ENCODE measurements at places on chromosomes 5 and 9. TPM values are rescaled to one million over a fixed set of nuclear protein-coding genes. Genes with fewer than 3 reads are reported as not detected.

- no peak for DNase-seq
Observed at GRCh38 chr9:10678010-10678409, 65.2 kb upstream of the PTPRD start.

- DNase-seq: no peak
Observed at GRCh38 chr9:109176386-109176785, 9.3 kb upstream of the FRRS1L start.

The PCDHGA11 gene
- total RNA-seq: 0.94 TPM

GRCh38 chr9:123337971-123338370 is 18.0 kb upstream of the CRB2 start:
- DNase-seq: no peak

DNA sequence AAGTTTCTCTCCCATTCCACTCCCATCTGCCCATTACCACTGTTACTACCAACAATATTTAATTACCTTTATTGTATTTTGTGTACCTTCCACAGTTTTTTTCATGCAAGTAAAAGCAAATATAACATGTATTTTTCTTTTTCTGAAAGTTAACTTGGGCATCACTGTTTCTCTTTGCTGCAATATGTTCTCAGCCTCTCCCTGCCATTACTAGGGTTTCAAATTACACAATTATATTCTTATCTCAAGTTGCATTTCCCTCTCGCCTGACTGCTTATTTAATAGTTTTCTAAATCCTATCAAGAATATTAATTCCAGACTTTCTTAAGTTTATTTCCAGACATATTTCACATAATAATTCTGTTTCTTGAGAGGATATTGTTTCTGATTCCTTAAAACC is 46.9 kb upstream of the GAS1 start:
- no peak for DNase-seq

The PCDHGB4 gene
- total RNA-seq: 1.5 TPM

The SLIT3 gene
- 3.2 TPM for total RNA-seq

DNA sequence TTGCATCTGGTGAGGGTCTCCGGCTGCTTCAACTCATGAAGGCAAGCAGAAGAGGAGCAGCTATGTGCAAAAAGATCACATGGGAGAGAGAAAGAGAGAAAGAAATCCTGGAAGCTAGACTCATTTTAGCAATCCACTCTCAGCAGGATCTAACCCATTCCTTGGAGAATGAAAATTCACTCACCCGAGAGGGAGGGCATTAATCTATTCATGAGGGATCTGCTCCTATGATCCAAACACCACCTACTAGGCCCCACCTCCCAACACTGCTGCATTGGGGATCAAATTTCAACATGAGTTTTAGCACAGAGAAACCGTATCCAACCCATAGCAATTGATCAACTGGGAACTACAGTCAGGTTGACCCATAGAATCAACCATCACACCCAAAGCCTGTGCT is 98.1 kb upstream of the SV2C start:
- DNase-seq: no peak

- no peak for DNase-seq
Observed at GRCh38 chr9:107213561-107214028, 69.5 kb upstream of the RAD23B start.

The CDC25C gene
- not detected for total RNA-seq

DNA sequence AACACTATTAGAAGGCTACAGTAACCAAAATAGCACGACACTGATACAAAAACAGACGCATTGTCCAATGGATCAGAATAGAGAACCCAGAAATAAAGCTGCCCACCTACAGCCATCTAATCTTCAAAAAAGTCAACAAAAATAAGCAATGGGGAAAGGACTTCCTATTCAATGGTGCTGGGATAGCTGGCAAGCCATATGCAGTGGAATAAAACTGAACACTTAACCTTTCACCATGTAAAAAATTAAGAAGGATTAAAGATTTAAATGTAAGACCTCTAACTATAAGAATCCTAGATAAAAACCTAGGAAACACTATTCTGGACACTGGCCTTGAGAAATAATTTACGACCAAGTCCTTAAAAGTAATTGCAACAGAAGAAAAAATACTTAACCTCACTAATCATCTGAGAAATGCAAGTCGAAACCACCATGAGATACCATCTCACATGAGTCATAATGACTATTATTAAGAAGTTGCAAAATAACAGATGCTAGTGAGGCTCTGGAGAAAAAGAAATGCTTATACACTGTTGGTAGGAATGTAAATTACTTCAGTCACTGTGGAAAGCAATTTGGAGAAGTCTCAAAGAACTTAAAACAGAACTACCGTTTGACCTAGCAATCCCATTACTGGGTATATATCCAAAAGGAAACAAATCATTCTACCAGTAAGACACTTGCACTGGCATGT is 203.3 kb upstream of the CDH9 start:
- no peak for DNase-seq

The TAF11L10 gene
- total RNA-seq: not detected

The DAB2IP gene
- 33.4 TPM for total RNA-seq

- no peak for DNase-seq
Observed at GRCh38 chr5:82151204-82151603, 127.0 kb downstream of the RPS23 start.

DNA sequence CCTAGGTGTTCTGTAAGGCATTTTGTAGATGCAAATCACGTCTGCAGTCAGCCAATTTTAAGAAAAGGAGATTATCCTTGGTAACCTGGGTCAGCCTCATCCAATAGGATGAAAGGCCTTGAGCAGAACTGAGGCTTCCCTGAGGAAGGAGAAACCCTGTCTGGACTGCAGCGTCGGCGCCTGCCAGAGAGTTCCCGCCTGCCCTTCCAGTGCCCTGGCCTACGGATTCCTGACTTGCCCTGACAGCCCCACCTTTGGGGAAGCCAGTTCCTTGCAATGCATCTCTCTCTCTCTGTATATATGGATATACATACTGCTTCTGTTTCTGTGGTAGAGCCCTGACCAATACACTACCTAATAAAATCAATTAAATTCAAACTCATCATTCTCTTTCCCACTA is 66.2 kb upstream of the RUFY1 start:
- no peak for DNase-seq

GRCh38 chr9:134553061-134553891 is 88.3 kb upstream of the COL5A1 start:
- no peak for DNase-seq

The INSL4 gene
- total RNA-seq: not detected

The RPL35 gene
- 1,307 TPM for total RNA-seq

The STOML2 gene
- total RNA-seq: 98.6 TPM

- no peak for DNase-seq
Observed at GRCh38 chr5:167923396-167923795, 368.0 kb upstream of the WWC1 start.

DNA sequence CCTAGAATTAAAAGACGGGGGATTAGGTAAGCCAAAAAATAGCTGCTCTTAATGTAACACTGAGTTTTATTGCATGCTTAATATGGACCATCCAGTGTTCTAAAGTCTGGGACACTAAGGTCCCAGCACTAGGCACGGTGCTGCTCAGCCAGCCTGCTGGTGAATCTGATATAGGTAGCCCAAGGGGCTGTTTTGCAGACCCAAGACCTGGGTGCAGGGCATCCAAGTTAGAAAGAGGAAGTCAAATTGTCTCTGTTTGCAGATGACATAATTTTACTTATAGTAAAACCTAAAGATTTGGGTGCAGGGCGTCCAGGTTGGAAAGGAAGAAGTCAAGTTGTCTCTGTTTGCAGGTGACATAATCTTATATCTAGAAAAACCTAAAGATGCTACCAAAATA is 17.8 kb downstream of the IFNA5 start:
- DNase-seq: no peak

The CCIN gene
- not detected for total RNA-seq

The TNFSF15 gene
- total RNA-seq: 0.13 TPM

The SPINK7 gene
- total RNA-seq: not detected

The IFNK gene
- total RNA-seq: not detected

DNA sequence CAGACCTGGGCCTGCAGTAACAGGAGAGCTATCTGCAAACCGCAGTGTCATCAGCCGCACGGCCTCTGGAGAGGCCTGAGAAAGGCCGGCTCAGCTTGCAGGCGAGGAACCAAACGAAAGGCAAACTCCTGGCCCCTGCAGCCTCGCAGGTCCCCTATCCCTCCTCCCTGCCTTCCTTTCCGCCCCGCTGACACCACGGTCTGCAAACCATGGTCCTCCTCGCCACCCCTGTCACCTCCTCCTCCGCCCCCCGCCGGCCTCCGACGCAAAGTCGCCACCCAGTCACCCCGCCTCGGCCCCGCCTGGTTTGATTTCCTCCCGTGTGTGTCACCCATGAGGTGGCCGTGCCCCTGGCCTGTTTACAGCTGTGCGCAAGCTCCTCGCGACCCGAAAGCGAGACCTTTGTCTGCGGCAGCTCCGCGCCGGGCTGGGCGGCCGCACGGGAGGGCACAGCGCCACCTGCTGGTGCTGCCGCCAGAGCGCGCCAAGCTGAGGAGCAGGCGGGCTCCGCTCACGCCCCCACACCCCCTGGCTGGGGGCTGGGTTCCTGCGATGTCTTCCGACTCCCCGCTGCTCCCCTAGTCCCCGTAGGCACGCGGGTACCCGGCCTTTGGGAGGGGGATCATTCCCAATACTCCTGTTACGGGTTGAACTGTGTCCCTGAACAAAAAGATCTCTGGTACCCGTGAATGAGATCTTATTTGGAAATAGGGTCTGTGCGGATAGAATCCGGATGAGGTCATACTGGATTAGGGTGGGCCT is 19.4 kb downstream of the GBGT1 start:
- DNase-seq: peak; percentile 76

DNA sequence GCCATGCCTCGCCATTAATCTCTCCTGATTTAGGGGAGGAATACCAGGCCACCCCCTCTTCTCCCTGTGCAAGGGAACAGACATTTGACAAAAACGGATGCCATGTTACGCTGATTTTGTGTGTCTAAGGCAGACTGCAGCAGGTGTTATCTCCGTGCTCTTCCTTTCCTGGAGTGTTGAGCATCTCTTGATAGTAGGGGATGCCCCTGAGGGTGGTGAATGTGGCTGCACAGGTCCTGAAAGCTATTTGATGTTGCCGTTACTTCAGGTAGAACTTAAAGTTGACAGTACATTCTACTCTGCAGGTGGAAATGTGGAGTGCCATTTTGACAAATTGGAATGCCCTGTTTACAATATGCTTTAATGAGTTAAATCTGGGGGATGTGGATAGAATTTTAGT is 21.5 kb downstream of the TENT4A start:
- no peak for DNase-seq

DNA sequence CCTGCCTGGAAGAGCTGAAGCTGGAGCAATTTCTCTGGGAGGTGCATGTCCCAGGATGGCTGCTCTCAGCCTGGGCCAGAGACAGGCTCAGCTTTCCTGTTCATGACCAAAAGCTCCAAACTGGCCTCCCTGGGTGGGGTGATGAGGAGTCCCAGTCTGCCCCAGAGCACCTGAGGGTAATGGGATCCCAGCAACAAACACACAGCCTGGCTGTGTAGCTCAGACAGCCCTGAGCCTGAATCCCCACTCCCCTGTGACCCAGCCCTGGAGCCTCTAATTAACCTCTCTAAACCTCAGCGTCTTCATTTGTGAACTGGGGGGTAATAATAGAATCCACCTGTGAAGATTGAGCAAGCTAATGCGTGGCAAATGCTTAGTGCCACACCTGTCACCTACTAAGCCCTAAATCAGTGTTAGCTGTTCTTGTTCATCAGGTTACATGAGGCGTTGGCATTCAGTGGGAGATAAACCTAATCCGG is 67.5 kb downstream of the HSPA4 start:
- DNase-seq: no peak

- DNase-seq: no peak
Observed at GRCh38 chr5:148372893-148373292, 10.9 kb upstream of the FBXO38 start.

The UGT3A1 gene
- 0.85 TPM for total RNA-seq

- DNase-seq: no peak
Observed at GRCh38 chr5:56566374-56567249, 248.7 kb upstream of the MAP3K1 start.

DNA sequence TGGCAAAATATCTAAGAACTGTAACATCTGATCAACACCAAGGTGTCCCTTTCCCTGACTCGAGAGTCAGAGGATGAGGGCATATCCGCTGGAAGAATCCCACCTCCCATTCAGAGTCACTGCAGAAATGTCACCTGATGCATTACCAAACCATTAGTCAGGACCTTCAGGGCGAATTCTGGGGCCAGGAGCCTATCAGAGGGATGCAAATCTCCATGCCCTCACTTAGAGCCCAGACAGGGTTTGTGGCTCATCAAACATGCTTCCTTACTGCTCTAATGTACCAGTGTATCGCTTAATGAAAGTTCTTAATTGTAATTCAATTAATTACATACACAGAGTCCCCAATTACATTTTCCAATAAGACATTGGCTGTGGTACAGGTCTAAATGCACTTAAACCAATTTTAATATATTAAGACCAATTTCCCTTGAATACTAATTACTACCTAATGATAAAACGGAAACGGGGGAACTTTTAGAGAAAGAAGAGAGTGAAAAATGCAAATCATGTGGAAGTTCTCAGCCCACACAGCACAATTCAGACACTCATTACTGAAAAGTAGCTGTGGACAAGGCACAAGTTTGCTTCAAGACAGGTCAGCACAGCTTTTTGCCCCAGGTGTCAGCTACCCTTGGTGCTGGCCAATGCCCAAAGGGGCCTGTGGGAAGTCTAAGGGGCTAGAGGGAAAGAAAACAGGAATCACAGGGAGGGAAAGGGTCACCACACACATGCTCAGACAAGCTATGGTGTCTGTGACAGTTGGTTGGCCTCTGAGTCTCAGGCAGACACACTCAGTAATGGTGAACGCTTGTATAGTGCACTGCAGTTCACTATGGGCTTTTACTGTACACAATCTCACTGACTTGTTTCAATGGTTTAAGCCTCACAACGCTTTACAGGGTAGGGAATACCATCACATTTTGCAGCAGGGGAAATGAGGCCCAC is 211.6 kb downstream of the MAPKAP1 start:
- DNase-seq: no peak

The CFAP157 gene
- not detected for total RNA-seq

GRCh38 chr9:75876999-75877640 is 13.4 kb upstream of the PCSK5 start:
- no peak for DNase-seq

DNA sequence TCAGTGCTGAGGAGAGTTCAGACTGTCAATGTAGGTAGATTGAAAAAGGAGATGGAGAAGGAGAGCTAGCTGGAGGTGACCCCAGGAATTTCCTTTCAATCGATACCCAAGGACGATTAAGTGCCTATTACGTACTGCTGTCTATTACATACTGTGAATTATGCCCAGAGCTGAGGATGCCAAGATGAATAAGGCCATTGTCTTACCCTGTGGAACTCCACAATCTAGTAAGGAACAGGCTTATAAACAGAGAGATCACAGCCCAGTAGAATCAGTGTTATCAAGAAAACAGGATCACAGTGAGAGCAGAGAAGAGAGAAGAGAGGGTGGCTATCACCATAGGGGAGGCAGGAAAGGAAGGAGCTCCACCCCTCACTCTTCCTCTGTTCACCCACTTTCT is 54.1 kb upstream of the PDE8B start:
- no peak for DNase-seq

GRCh38 chr5:88805151-88805784 is 77.7 kb downstream of the MEF2C start:
- no peak for DNase-seq

The BSPRY gene
- not detected for total RNA-seq

DNA sequence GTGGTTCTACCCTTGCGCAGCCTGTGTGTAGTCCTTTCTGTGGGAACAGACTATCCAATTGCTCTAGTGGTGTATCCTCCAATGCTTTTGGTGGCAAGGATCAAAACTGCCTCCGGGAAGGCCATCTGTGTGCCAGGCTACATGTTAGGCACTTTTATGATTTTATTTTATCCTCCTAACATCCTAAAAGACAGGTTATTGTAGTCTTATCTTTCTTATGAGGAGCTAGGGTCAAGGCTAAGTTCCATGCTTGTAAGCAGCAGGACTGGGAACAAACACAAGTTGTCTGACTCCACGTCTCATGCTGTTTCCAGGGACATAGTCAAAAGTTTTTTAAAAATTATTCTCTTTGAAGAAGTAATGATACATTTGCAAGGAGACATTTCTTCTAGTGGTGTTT is 278.7 kb upstream of the ADAMTSL1 start:
- DNase-seq: no peak

All from psoas muscle (tissue), 8 donors.